ENCODE measurements at places on chromosomes 2 and 18.

DNA sequence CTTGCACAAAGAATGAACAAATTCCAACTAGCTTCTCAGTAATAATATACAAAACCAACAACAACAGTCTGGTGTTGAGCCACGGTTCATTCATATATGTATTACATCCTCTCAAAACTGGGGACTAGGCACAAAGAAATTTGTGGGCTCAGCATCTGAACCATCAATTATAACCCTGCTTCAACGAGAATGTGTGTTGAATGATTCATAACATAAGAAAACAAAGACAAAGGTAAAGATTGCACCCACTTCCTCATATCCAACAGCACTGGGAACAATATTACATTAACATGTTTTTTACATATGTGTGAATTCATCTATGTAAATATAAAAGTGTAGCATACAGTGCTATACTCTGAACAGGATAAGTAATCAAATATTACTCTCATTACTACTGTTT, 144.8 kb downstream of the CDH2 start:
- DNase-seq = no peak

GRCh38 chr2:96664366-96664925, 21.9 kb downstream of the FER1L5 start:
- DNase-seq = no peak

DNA sequence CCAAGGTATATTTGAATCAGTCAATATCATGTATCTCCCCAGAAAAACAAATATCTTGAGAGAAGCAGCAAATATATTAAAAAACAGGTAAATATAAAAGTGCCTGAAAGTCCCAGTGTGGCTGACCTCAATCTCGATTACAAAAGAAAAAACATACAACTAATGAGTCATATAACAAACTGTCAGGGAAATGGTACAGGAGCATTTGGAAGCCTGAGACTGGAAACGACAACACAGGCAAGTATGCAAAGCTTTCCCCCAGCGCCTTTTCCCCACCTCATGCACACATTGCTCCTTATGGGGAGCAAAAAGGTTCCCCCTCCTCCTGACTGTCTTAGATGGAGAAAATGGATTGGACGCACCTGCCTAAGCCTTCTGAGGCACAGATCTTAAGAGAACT, 230.7 kb downstream of the TMX3 start:
- DNase-seq = no peak

GRCh38 chr18:63979409-63979920, 9.6 kb downstream of the SERPINB8 start:
- DNase-seq = peak; percentile 75

DNA sequence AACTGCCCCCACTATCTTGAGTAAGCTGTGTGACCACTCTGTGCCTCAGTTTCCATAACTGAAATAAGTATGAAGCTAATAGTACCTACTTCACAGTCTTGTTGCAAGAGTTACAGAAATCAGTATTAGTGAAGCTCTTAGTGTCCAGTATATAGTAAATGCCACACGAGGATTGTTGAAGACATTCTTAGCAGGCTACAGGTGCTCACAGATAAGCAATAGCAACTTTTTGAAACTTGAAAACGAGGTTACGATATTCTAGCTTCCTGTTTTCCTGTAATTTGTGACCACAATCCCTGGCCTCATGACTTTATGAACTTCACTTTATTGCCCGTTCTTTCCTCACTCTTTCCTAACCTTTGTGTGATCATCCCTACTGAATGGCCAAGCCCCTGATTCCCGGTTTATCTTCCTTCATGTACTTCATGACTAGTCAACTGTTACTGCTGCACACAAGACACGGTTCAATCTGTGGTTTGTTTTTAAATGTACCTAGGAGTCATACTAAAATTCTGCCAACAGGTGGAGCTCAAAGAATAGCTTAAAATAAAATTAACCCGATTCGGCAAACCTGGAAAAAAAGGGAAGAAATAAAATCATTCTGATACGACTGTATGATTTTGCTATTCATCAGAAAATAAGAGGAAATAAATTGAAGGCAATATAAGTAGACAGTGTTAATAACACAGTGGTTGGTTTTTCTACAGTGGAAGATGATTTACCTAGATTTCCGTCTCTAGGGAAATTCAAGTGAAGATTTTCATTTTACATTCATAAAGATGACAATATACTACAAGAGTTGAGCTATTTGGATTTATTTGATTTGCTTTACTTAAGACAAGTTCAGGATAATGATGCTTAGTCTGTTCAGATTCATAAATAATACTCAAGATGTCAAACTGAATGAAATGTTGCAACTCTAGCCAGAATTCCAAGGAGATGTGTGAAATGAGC, 38.1 kb upstream of the STAT1 start:
- DNase-seq = peak; percentile 73

Measured in NB4 (cell line).